ENCODE measurements at places on chromosomes 4 and X.
A peak's percentile ranks its signal among the peaks of the same experiment; 100 is the strongest.

DNA sequence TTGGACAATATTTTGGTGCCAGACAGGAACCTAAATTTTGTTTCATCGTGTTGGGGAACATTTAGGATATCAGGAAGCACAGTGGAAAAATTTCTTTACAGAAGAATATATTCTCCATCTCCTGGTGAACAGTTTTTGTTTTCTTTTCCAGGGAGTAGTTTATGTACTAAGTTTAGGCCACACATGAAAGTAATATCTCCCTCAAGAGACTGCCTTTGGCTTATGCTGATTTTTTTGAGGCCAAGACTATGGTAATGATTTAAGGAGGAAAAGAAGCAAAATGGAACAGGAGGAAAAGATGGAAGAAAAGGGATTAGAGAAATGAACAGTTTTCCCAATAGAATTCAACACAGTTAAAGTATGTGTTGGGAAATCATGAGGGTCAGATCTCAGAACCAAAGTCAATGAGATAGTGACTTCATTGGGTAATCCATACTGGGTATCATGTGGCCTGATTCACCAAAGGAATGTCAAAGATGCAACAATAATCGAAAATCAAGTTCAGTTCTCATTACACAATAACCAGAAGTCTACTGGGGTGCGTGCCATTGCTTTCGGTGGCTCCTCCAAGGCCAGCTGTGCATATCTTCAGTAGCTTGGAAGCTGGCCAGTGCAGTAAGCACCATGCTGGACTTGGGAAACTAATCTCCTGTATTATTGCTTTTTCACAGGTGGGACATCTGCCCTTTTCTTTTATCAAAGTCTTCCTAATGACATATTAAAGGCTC is 234.8 kb downstream of the COL25A1 start:
- no peak for DNase-seq

- no peak for DNase-seq
These were observed 24.8 kb upstream of the AFAP1 start for GRCh38 chr4:7964459-7964858.

DNA sequence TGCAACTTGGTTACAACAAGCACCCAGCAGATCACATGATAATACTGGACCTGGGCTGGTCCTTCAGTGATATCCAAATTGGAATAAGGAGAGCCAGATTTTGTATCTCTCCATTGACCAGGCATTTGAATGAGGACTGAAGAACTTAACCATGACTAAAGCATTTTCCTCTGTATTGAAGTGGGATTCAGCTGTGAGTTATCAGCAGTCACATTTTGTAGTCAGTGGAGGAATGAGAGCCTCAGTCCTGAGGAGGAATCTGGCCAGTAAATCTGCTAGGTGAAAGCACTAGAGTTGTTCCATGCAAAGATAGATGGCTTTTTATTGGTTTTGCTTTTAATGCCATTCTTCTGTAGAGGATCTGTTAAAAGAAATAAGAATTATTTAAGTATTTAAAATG is 1506.0 kb downstream of the PCDH7 start:
- DNase-seq = no peak

- no peak for DNase-seq
These were observed 854.6 kb downstream of the TRIML1 start for GRCh38 chr4:188993871-188994270.

- DNase-seq = no peak
These were observed 78.0 kb downstream of the GPC4 start for GRCh38 chrX:133337250-133337649.

DNA sequence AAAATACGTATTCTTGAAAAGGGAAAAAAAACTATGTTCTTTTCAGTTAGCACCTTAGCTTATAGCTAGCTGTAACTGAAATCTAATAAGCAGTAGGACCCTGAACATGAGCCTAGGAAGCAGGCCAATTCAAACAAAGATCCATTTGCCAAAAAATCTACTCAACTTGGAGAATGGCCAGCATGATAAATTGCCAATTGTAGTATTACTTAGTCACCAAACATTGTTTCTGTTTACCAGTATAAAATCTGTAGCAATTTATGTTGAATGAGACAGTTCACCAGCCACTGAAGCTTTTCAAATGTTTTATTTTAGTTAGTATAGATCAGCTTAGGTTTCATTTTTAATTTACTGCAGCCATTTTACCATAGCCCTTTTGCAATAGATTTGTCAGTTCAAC is 323.6 kb upstream of the DIPK2B start:
- no peak for DNase-seq

GRCh38 chr4:44532851-44533250 is 84.2 kb upstream of the KCTD8 start:
- DNase-seq = no peak

GRCh38 chr4:119025420-119025819 is 110.2 kb upstream of the MYOZ2 start:
- DNase-seq = no peak

GRCh38 chr4:138591808-138592207 is 349.7 kb upstream of the SLC7A11 start:
- no peak for DNase-seq

DNA sequence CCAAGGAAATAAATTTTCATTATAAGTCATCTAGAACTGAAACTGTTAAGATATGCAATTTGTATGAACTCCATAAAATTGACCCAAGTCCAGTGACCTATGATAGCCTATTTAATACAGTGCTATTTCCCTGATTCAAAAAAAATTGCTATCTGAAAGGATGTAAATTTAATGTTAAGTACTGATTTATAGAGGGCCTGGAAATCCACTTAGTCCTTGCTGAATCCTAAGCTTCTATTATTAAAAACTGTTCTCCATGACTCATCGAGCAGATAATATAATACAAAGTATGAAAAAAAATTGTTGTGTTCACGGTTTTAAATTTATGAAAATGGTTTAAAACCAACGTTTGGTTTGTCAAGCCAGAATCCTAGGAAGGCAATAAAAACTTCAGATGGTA is 704.8 kb upstream of the AADAT start:
- DNase-seq = no peak

GRCh38 chrX:20954014-20954413 is 420.2 kb upstream of the CNKSR2 start:
- no peak for DNase-seq

DNA sequence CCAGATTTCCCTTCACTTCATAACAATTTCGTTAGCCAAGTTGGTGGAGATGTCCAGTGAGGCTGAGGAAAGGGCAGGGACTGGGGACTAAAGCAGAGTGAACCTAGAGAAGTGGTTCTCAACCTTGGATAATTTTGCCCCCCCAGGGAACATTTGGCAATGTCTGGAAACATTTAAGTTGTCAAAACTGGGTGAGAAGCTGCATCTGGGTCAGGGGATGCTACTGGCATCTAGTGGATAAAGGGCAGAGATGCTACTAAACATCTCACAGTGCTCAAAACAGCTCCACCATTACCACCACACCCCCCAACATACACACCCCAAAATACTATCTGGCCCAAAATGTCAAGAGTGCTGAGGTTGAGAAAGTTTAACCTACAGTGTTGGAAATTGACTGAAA is 32.0 kb upstream of the FGF16 start:
- no peak for DNase-seq

- DNase-seq = no peak
These were observed 44.0 kb downstream of the ATP8A1 start for GRCh38 chr4:42612898-42613297.

- no peak for DNase-seq
These were observed 646.9 kb upstream of the GALNT7 start for GRCh38 chr4:172521680-172522079.

- DNase-seq = no peak
These were observed 541.7 kb downstream of the BCOR start for GRCh38 chrX:39556056-39556455.

DNA sequence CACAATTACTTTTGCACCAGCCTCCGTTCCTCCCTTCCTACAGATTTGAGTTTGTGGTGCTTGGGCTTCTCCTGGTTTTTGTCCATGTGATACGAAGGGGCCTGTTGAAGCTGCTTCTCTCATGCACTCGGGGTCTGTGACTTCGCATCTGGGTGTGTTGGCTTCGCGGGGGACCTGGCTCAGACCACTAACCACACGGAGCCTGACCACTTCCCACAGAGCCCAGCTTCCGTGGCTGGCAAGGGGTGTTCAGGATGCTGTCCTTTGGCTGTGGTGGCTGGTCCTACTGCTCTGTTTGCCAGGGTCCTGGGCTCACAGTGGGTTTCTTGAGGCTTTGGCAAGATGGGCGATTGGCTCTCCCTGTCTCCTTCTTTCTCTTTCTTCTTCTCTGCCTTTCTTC is 19.8 kb upstream of the XG start:
- DNase-seq = no peak

- DNase-seq = no peak
These were observed 7.4 kb downstream of the SNCA start for GRCh38 chr4:89829470-89830138.

GRCh38 chr4:122663291-122663690 is 42.4 kb upstream of the IL21 start:
- no peak for DNase-seq

DNA sequence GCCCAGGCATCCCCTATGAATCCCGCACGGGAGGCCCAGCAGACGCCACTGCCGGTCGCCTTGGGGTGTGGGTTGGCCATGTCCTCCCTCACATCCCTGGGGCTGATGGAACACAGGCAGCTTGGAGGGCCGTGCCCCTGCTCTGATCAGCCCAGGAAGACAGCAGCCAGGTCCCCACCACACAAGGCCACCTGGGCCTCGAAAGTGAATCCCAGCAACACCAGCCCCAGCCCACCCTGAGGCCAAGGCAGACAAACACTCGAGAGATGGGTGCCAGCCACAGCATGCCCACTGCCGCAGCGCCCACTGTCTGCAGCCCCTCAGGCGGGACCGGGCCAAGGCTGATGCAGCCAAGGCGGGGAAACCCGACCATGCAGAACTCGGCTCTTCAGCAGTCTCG is 85.5 kb downstream of the HMX1 start:
- DNase-seq = no peak

GRCh38 chr4:6021831-6022606 is 3.8 kb upstream of the C4orf50 start:
- DNase-seq = no peak

- DNase-seq = no peak
These were observed 46.9 kb downstream of the SMIM31 start for GRCh38 chr4:164800786-164801185.

DNA sequence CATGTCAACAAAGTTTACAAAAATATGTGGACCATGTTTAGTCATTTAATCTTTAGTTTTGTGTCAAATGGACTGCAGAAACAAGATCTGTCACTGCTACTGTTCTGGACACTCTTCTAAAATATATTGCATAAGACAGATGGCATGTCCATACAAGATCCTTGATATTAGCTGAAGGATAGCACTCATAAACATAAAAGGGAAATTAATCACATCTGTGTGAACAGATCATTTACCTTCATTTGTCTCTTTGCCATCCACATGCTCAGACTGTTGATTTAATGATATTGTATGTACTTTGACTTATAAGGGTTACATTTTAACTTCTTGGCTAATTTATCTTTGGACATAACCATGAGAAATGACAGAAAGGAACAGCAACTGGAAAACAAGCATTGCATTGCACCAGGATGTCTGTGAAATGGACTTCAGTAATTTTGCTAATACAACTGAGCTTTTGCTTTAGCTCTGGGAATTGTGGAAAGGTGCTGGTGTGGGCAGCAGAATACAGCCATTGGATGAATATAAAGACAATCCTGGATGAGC is at the start of gene UGT2B7:
UGT2B7 (plus strand) TSS at position 364 of the 546 bp plus-strand sequence; CDS start at position 411, 47 bp downstream.
- DNase-seq = no peak

DNA sequence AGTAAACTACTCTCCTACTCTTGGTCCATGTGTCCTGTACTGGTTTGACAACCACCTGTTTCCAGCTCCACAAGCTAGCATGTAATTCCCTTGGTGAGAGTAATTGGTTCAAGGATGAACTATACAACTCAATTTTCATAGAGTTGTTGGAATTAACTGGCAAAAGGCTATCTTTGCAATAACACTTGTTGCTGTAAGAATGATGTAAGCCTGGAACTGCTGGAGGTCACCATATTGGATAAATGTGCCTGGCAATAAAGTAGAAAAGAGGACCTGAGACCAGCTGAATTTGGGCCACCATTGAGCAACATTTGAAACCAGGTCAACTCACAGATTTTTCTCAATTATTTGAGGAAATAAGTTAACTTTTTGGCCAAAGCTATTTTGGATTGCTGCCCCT is 175.5 kb downstream of the CAMK2D start:
- no peak for DNase-seq

- DNase-seq = no peak
These were observed 75.7 kb downstream of the ASB9 start for GRCh38 chrX:15194146-15194545.

DNA sequence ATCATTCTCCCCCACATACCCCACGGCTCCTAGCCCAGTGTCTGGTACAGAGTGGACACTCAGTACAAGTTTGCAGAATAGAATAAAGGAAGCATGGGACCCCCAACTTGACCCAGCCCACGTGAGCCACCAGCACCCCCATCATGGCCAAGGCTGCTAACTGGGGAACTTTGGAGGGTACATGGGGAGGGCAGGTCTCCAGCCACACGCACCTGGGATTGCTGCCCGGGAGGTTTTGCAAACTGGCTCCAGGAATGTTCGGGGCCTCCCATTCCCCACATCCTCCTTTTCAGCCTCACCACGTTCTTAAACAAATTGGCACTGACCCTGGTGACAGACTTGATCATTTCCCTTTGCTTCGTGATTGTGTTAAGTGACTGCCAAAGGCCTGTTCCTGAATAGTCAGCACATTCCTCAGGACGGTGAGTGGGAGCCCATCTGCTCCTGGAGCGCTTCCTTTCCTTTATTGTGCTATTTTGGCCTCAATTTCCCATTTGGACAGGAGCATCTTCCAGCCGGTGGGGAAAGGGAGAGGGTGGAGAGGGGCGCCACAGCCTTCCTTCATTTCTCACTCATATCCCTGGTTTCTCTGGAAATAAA is 18.7 kb upstream of the XPNPEP2 start:
- peak; percentile 31 for DNase-seq

DNA sequence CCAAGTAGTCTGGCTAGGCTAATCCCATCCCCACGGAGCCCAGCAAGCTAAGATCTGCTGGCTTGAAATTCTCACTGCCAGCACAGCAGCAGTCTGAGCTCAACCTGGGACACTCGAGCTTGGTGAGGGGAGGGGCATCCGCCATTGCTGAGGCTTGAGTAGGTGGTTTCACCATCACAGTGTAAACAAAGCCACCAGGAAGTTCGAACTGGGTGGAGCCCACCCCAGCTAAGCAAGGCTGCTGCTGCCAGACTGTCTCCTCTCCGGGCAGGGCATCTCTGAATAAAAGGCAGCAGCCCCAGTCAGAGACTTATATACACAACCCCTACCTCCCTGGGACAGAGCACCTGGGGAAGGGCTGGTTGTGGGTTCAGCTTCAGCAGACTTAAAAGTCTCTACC is 639.6 kb downstream of the IQCM start:
- no peak for DNase-seq

- no peak for DNase-seq
These were observed 41.8 kb upstream of the PACRGL start for GRCh38 chr4:20658456-20658855.

DNA sequence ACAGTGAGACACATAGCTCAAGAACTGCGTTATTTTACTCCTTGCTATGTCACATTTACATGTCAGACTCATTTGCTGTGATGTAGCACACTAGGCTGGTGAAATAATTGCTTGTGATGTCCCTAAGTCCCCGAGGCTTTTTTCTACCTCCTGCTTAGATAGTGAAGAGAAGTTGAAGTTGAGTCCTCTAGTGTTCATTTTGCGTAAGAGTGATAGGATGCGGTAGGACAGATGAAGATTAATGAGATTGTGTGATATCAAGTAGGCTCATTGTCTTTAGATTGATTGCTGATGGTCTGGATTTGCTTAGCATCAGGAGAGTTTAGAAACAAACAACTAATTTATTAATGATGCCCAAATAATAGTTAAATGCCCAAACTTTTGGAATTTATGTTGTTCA is 173.6 kb upstream of the NUDT6 start:
- no peak for DNase-seq

- DNase-seq = no peak
These were observed 39.5 kb downstream of the NEIL3 start for GRCh38 chr4:177349191-177349590.

GRCh38 chrX:23304881-23305280 is 29.8 kb upstream of the PTCHD1 start:
- no peak for DNase-seq
